HAP-1 (cell line): ENCODE measurements at places on chromosomes 1 and 21.

- no peak for DNase-seq
These were observed 102.5 kb downstream of the TRABD2B start for GRCh38 chr1:47894410-47895278.

- DNase-seq, result no peak
These were observed 39.1 kb upstream of the LRRC3 start for GRCh38 chr21:44416193-44416592.

GRCh38 chr1:58573138-58573537 is 3.9 kb downstream of the TACSTD2 start:
- DNase-seq, result no peak

DNA sequence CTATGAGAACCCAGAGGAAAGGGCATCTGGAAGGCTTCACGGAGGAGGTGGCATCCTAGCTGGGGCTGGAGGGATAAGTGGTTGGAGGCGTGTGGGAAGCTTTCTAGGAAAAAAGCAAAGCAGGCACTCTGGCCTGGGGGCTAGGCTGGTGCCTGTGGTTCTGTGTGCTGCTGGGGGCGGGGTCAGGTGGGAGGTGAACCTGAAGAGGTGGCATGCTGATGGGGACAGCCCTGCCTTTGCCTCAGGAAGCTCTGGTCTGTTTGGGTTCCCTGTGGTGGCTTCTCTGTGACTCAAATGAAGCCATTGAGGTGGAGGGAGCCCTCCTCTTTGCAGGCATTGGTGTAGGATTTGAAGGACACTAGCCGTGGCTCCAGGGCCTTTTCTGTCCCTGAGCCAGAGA is 221.6 kb upstream of the POU3F1 start:
- no peak for DNase-seq
